ENCODE measurements at places on chromosomes 7 and 10.

- no peak for DNase-seq
Observed at GRCh38 chr10:3982746-3983442, 197.9 kb upstream of the KLF6 start.

DNA sequence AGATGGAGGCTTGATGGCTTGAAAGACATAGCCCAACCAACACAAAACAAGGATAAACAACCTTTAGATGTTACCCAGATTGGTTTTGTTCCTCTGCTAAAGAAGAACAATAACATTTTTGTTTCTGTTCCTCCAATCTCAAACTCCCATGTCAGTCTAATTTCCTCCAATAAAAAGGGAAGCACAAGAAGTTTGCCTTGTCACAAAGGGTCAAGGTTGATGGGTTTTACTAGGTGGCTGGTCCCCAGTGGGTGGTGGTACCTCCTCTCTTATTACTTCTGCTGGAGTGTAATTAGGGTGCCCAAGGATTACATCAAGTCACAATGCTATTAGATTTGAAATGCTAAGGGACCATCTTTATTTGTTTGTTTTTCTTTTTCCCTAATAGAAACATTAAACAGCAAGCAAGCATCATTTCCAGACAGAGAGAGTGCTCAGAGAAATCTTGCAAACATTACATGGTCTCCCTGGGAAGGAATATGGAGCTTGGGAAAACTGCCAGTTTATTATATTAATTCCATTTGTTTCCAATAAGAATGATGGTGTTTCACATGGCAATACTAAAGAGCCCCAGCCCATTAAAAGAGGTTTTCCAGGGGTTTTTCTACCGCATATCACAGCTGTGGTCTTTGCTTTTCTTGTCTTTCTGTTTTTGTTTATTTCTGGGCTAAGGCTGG, 78.3 kb upstream of the AOAH start:
- no peak for DNase-seq

- DNase-seq, result no peak
Observed at GRCh38 chr10:100841528-100841927, 71.2 kb upstream of the SLF2 start.

DNA sequence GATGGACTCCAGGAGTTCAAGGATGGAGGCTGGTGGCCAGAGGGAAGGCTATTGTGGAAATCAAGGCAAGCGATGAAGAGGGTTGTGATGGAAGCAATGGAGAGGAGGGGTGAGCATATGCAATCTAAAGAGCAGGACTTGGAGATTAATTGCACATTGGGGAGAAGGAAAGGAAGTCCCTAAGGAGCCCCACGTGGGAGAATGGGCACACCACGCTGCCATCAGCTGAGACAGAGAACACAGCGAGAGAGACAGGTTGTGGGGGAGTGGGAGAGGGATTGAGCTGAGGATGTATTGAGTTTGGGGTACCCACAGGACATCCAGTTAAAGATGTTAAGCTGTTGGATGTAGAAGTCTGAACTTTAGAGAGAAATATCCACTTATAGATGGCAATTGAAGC, 73.6 kb downstream of the TMEM178B start:
- no peak for DNase-seq

DNA sequence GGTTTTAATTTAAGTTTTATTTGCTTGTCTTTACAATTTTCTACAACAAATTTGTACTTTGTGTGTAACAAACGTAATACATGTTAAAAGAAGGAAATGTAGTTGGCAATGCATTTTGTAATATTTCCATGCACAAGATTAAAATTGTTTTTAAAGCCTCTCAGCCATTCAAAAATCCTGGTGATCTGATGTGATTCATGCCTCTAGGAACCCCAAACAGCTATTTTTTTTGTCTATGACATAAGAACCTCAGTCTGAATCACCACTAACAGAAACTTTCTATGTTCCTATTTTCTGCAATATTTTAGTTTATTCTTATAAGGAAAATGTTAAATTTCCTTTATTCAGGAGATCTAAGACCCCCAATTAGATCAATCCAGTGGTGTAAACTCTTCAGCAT, 183.1 kb upstream of the YAE1 start:
- no peak for DNase-seq

GRCh38 chr10:89440226-89441009, 26.1 kb downstream of the IFIT5 start:
- DNase-seq, result no peak

DNA sequence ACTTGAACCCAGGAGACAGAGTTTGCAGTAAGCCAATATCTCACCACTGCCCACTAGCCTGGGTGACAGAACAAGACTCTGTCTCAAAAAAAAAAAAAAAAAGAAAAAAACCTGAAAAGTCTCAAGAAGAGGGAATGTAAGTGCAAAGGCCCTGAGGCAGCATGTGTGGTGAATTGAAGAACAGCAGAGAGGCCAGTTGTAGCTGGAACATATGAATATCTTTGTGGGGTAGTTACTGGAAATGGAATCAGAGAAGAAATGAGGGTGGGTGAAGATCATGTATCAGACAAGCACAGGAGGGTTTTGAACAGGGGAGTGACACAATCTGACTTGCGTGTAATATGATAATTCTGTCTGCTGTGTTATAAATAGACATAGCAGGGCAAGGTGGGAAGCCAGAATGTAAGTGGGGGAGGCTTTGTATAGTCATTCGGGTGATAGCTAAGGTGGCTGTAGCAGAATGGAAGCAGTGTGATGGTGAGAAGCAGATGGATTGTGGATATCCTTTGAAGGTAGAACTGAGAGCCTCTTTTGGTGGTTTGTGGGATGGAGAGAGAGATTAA, 45.3 kb upstream of the ITGA8 start:
- no peak for DNase-seq

DNA sequence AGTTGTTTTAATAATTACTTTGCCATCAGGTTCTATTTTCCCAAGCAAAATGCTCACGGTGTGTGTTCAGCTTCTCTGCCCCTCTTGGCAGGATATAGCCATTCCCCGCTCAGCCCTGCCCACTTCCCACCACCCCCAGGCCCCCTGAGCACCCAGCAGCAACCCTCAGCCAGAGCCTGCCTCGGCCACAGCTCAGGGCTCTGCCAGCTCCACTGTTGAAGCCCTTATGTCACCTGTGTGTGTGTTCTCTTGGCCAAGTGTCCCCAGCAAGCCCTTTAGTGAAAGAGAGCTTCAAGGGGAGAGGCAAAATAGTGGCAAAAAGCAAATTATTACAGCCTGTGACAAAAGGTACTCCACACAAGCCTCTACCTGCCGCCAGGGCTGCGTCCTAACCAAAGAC, 275.3 kb downstream of the ADARB2 start:
- no peak for DNase-seq

- DNase-seq, result no peak
Observed at GRCh38 chr7:143417734-143418383, 9.2 kb upstream of the EPHA1 start.

DNA sequence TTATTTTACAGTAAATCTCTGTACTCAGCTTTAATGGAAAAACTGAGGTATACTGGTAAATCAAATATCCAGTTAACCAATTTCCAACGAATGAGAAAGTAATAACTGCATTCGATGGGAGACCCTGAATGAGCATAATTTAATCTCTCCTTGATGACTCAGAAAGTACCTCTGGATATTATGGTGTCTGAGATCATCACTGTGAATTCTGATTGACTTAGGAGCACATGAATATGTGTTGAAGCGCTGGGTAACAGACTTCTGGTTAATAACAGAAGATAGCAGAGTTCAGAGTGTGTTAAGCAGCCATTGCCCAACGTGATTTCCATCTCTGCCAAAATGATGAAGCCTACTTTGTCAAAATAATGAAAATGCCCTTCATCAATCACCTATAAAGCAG, 116.6 kb downstream of the NRP1 start:
- DNase-seq, result no peak

DNA sequence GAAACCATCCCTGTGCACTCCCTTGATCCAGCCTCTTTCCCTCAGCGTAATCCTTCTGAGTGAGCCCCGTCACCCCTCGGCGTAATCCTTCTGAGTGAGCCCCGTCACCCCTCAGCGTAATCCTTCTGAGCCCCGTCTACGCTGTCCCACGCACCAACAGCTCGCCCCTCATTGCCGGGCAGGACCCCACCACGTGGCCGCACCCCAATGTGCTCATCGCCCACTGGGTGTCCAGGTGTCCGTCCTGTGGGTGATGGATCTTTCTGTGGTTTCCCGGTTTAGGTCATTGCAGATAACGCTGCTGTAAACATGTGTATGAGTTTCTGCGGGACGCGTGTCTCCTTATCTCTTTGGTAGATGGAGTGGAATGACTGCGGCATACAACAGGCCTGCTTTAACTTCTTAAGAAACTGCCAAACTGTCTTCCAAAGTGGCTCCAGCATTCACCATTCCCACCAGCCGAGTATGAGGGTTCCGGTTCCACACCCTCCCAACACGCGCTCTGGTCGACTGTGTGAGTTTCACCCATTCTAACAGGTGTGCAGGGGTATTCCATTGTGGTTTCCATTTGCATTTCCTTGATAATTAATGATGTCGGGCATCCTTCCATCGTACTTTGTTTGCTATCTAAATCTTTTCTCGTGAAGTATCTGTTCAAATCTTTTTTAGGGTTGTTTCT, 42.1 kb upstream of the NKX6-2 start:
- DNase-seq, result no peak

GRCh38 chr7:88254721-88255424, 35.0 kb upstream of the SRI start:
- no peak for DNase-seq

GRCh38 chr7:157429680-157430224, 92.9 kb downstream of the DNAJB6 start:
- DNase-seq, result no peak

- DNase-seq, result no peak
Observed at GRCh38 chr10:86207226-86207625, 159.4 kb downstream of the GRID1 start.

GRCh38 chr7:112286250-112287086, 80.0 kb downstream of the ZNF277 start:
- no peak for DNase-seq

DNA sequence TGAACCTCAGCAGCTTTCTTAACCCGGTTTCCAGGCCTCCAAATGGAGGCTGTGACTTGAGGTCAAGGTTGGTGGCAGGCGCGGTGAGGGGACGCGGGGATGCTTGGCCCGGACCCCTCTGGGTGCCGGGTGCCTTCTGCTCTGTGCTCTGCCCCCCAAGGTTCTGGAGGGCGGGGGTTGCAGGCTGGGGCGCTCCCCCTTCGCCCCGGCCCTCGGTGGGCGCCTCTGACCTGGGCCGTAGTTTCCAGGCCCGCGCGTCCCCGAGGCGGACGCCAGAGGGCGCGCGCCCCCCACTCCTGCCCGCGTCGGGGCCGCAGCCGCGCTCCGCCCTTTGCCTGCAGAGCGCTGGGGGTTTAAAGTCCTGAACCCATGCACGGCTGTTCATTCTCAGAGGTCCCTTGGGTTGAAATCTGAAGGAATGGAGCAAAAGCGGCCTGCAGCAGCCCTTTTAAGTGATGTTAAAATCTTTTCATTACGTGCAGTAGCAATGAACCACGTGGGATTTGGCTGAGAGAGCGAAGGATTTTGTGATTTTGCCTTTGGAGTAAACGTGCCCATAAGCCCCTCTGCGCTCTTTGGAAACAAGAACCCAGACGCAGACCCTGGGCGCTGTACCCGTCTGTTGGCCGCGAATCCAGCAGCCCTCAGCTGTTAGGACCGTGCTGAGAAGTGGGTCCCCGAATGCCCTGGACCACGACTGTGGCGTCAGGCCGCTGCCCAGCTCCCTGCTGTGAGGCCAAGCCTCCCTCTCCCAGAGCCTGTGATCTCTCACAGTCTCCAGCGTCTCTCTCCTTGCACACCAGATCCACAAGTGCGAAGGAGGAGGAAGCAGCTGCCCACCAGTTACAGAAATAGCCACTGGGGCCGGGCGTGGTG, 135.0 kb downstream of the ACTR3B start:
- no peak for DNase-seq

DNA sequence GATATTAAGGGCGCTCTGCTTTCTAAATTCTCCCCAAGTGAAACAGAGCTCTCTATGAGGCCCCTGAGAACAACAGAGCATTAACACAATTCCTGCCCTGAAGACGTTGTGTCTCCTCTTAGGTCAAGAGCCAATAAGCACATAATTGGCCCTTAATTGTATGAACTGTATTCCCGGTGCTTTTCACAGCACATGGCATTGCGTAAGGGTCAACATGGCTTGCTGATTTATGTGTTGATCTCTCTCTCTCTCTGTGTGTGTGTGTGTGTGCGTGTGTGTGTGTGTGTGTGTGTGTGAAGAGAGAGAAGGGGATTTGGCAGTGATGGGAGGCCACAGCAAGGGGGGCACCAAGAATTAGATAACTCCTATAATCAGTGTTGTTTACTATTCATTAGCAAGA, 40.5 kb downstream of the LYZL1 start:
- no peak for DNase-seq

GRCh38 chr10:37403776-37404175, 278.4 kb downstream of the ANKRD30A start:
- no peak for DNase-seq

- DNase-seq, result no peak
Observed at GRCh38 chr7:4815121-4815520, 39.7 kb downstream of the AP5Z1 start.

DNA sequence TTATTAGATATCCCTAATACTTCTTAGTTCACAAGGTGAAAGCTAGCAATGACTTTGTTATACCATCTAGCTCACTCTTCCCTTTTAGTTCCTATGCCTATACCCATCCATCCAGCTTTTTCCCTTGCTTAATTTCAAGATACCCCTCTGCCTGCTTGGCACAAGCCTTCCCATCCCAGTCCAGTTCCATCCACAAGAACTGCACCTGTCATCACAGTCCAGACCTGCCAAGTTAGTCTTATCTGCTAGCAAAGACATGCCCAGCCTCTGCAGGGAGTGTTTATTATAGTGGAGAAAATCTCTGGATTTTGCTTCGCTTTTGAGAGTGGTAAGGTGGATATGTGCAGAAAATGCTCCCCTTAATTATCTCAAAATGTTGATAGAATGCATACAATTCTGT, 158.2 kb downstream of the ST7 start:
- DNase-seq, result no peak

DNA sequence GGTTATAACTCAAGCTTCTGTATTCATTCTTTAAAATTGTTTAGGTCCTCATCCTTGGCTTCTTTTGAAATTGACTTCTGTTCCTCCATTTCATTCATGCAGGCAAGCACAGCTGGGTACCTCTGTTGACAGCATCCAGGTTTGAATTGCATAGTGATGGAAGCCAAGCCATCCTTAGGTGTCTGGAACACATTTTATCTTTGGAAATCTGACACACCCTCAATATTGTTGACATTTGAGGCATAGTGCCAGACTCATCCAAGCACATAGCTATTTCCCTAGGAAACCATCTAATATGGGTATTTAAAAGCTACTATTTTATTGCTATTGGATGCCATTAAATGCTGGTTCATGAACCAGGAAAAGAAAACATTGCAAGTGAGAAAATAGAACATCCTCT, 142.1 kb upstream of the PTPRZ1 start:
- no peak for DNase-seq

DNA sequence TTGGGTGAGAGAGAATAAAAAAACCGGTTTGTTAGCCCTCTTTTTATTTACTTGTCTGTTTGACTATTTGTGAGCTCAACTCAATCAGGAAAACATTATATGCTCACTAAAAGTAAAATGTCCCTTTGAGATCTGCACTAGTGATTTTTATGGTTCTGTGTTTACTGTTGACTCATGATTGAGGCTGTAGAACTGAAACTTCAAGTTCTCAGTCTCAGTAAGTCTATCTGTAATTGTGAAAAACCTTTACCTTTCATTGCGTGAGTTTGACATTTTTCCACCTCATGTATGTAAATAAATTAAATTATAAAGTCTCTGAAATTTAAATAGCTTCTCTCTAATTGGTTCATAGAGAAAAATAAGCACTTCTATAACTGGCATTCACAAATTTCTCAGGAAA, 17.0 kb upstream of the CASD1 start:
- no peak for DNase-seq

GRCh38 chr10:21347043-21347784, 178.3 kb downstream of the SKIDA1 start:
- no peak for DNase-seq
